Posterior vena cava (tissue), 2 donors: ENCODE measurements at places on chromosomes 3 and 15. TPM values are rescaled to one million over a fixed set of nuclear protein-coding genes. Genes with fewer than 3 reads are reported as not detected.
A peak's percentile ranks its signal among the peaks of the same experiment; 100 is the strongest.

DNA sequence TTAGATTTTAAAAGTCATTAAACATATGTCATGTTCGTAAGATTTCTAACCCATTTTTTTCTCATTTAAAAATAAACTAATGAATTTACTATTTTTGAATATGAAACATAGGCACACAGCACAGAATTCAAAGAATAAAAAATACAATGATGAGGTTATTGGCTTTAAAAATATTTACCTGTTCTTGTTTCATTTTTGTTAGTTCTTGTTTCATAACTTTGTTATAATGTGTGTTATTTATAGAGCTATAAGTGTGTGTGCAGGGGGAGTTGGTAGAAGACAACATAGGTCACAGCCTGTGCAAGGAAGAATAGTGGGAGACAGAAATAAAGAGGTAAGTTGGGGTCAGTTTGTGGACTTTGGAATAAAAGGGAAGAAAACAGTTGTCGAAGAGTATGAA lies 30.8 kb upstream of the NRROS start:
- no peak for DNase-seq

DNA sequence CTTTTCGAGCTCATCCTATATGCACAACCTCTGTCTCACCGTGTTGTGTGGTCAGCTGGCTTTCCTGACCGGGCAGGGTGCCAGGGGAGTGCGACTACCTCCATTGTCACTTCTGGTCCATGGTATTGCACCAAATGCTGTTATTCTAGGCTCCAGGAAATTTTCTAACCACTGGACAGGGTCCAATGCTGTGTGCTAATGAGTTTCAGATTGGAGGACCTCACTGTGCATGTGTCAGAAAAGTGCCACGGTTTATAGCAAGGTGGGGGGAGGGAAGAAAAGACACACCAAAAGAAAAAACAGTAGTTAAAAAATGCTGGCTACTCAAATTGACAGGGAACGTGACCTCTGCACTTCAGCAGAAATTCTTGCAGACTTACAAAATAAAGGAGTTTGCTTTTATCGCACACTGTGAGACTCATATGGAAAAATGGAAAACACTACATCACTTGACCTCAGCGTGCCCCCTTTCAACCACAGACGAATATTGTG lies 480.1 kb downstream of the FOXP1 start:
- DNase-seq: peak; percentile 89

DNA sequence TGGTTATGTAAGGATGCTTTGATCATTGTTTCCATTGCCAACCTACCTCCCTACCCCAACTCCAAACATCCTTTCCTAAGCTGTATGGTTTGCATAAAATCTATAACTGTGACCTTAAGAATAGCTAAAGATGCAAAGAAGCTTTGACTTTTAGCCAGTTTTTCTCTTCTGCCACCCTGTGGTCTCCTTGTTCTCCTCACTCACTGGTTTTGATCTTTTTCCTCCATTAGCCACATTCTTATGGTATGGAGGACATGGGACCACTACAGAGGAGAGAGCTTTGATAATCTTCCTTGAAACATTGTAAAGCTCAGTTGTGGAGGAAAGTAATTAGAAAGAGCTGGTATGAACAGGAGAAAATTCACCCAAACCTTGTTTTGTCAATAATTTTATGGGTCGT lies 115.9 kb downstream of the NEK11 start:
- DNase-seq: no peak

DNA sequence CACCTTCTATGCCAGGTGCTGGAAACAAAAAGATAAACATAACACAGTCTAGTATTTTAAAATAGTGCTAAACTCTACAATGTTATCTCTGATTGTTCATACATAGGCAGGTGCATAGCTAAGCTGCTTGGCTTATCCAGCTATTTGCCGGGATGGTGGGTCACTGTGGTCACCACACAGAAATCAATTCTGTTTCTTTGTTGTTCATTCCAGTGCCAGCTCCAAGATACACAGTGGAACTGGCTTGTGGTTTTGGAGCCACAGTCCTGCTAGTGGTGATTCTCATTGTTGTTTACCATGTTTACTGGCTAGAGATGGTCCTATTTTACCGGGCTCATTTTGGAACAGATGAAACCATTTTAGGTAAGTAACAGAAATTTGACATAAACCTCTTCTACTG lies 130.2 kb downstream of the IL1RAP start:
- no peak for DNase-seq

- no peak for DNase-seq
Observed at GRCh38 chr3:183198939-183199338, 36.4 kb upstream of the LAMP3 start.

GRCh38 chr3:55675478-55675877 lies 188.4 kb upstream of the WNT5A start:
- no peak for DNase-seq

DNA sequence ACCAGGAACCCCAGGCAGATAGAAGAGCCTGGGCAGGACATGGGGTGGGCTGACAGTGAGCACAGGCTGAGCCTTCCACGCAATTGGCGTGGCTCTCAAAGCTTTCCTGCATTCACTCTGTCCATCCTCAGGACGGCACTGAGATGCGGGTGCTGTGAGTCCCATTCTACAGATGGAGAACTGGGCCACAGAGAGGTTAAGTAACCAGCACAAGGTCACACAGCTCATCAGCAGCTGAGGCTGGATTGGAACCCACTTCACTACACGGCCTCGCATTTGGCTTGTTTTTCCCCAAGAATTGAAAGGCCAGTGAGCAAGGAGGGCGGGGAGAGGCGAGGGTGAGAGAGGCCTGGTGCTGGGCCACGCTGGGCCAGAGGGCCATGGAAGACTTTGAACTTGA lies 36.0 kb upstream of the GRIP2 start:
- no peak for DNase-seq

GRCh38 chr3:138824114-138824506 lies 10.6 kb downstream of the PIK3CB start:
- no peak for DNase-seq

DNA sequence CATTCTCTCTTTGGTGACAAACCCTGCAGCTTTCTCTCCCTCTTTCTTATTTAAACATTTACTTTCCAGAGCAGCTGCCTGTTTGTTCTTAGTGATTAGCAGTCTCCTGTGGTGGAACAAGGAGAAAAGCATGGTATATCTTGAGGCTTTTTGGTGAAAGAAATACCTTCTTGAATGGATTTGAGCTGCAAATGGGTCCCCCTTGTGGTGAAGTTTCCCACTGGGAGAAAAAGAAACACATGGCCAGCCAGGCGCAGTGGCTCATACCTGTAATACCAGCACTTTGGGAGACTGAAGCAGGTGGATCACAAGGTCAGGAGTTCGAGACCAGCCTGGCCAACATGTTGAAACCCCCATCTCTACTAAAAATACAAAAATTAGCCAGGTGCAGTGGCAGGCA lies 48.3 kb upstream of the ACP3 start:
- DNase-seq: no peak

DNA sequence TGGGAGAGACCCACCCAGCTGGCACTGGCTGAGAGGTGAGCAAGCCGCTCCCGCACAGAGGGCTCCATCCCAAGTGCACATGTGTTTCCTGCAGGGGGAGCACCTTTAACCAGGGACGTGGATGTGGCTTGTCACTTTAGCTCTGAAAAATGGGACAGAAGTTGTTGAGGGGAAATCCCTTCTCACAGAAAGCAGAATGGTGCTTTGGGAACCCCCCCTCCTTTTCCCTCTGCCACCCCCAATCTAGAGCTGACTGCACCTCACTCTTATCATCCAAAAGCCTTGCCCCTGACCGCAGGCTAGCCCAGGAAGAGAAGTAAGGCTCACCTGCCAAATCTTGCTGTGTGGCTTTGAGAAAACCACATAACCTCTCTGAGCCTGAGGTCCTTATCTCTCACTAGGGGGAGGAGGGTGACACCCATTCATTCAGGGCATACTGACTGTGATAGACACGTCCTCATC lies 77.9 kb downstream of the RPN1 start:
- DNase-seq: no peak

DNA sequence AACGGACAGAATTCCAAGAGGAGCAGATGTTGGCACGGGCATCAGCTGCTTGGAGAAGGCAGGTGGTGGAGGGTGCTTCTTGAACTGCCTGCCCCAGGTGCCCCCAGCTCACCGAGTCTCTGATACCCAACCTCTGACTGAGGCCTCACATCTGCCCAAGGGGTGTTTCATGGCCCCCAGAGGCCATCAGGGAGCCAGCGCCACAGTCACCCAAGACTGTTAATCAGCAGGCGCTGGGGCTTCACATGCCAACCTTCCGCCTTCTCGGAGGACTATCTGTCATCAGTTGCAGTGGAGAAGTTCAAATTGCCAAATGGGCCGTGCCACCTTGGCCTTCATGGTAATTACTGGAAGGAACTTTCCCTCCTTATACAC lies 61.9 kb upstream of the SLC6A1 start:
- peak; percentile 37 for DNase-seq

- no peak for DNase-seq
Observed at GRCh38 chr15:101373577-101373976, 78.5 kb upstream of the SNRPA1 start.

DNA sequence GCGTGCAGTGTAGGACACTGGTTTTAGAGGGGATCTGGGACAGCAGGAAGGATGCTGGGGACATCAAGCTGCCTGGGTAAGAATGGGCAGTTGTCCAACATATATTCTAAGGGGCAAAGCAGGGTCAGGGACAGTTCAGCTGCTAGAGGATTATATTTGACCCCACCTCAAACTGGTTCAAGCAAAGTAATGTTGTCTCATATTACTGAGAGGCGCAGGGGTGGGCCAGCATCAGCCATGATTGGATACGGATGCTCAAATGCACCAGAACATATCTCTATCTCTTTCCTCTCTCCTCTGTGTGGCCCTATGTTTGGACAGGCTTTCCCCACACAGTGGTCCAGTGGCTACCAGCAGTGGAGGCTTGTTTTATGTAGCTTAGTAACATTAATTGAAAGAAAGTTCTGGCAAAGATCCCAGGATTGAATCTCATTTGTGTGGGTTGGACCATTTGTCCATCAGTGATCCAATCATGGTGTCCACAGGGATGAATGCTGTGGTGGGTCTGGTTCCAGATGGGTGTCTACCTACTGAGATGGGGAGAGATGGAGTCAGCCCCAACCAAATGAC lies 49.8 kb upstream of the RGMA start:
- DNase-seq: peak; percentile 11

GRCh38 chr3:128368626-128369025 lies 98.1 kb downstream of the DNAJB8 start:
- no peak for DNase-seq

DNA sequence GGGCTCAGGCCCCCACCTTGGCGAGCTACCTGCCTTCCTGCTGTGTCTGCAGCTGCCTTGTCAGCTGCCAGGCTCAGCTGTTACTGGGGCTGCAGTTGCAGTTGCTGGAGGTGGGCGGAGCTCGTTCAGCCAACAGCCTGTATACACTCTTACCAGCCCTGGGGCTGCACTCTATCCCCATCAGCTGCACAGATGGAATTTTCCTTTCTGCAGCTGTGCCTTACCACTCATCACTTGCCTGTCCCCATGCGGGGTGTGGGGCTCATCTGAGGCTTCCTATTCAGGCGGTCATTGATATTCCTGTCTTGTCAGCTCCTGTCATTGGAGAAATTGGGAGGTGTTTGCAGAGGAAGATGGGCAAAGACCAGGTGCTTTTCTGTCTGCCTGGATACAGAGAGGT lies 9.1 kb upstream of the SYN2 start:
- DNase-seq: no peak

The AQP9 gene
- total RNA-seq: 4.0 TPM

The SNX22 gene
- total RNA-seq: 0.38 TPM

The FEZF2 gene
- total RNA-seq: not detected

The CACNA1D gene
- 1.9 TPM for total RNA-seq

The HDC gene
- 5.4 TPM for total RNA-seq

The CYP19A1 gene
- 2.7 TPM for total RNA-seq

The GP9 gene
- not detected for total RNA-seq

The ADAMTSL3 gene
- total RNA-seq: 13.0 TPM

The CATSPER2 gene
- total RNA-seq: 3.1 TPM

The PARP15 gene
- 3.5 TPM for total RNA-seq
